Stimulated activated CD4-positive, alpha-beta T cell treated with anti-CD3 and anti-CD28 coated beads, Interleukin-2, amount 100 ng/mL, for 4 hours (primary cell): ENCODE measurements at places on chromosomes 12 and 14.

DNA sequence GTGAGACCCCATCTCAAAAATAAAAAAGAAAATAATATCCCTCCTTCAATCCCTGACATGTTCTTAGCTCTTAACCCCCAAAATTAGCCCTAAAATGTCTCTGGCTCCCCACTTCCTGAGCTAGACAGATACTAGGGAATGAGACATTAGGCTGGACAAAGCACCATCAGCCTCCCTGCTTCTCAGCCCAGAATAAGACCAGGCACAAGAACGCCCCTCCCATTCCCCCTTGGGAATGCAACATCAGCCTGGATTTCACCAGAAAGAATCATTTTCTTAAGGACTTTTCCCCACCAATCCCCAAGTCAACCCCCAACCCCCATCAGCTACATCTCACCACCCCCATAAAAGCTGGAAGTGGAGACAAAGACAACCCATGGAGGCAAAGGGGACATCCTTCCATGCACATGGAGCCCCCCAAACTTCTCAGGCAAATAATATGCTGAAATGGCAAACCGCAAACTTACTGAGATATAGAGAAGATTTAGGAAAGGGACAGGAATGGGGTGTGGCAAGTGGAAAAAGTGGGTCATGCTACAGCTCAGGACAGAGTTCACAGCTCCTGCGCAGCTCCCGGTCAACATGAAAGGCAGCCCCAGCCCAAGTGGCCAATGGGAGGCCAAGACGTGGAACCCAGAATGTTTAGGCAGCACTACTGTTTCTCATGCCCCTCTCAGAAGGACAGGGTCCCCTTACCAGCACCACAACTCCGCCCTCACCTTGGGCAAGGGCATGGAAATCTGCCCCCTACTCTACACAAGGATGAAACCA lies 2.7 kb downstream of the CHD4 start:
- no peak for DNase-seq

- no peak for DNase-seq
Observed at GRCh38 chr12:46578190-46578982, 205.8 kb upstream of the SLC38A2 start.

- no peak for DNase-seq
Observed at GRCh38 chr14:29927376-29928116, at the start of gene PRKD1. PRKD1 (minus strand) TSS chr14:29927847.

- no peak for DNase-seq
Observed at GRCh38 chr12:52561880-52562449, 9.0 kb upstream of the KRT71 start.

DNA sequence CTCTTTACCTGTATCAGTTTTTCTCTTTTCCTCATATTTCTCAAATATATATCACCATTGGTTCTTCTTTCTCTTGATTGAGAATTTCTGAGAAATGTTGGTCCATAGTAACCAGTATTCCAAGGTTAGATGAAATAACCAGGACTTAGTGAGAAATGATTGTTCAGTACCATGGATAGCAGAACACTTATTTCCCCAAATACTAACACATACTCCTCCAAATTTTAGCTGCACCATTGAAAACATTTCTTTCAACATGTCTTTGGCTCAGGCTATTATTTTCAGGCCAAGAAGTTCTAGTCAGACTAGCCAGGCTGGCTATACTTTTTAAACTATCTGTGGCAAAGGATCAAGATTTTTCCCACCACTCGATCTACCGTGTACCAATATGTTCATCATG lies 113.3 kb downstream of the PTPRO start:
- no peak for DNase-seq

DNA sequence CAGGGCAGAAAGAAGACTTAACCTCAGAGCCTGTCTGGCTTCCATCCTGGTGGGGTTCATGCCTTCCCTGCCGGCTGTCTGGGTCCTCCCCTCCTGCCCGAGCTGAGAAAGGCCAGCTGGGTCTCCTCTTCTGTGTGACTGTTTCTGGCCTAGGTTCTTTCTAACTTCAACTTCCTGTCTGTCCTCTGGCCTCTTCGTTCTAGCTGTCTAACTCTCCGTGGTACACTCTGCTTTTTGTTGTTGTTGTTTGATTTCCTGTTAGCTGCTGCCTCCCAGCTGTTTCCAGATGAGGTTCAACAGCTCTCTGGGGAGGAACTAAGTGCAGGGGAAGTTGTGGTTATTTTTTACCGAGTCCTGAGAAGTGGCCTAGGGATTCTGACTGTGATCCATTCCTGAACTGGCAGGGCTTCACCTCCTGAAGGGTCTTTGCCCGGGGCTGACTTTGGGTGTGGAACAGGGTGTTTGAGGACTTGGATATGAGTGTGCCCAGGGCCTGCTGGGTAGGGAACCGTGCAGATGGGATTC lies 3.2 kb downstream of the MLXIP start:
- no peak for DNase-seq

DNA sequence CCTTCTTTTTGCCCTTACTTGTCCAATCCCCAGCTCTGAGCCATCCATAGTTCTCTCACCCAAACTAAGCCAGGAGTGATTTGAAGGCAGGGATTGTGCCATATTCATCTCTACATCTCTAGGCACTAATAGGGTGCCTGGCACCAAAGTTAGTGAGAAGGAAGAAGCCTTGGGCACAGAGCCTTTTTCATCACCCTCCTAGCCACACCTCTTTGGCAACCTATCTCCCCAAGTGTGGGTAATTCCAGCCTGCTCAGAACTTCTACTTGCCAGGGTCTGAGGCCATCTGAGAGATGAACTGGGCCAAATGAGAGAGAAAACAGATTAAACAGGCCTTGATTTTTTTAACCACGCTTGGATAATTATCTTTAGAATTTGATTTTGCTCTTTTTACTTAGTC lies 61.3 kb downstream of the PHLDA1 start:
- DNase-seq = no peak

GRCh38 chr12:89278862-89279261 lies 73.4 kb downstream of the DUSP6 start:
- DNase-seq = no peak

DNA sequence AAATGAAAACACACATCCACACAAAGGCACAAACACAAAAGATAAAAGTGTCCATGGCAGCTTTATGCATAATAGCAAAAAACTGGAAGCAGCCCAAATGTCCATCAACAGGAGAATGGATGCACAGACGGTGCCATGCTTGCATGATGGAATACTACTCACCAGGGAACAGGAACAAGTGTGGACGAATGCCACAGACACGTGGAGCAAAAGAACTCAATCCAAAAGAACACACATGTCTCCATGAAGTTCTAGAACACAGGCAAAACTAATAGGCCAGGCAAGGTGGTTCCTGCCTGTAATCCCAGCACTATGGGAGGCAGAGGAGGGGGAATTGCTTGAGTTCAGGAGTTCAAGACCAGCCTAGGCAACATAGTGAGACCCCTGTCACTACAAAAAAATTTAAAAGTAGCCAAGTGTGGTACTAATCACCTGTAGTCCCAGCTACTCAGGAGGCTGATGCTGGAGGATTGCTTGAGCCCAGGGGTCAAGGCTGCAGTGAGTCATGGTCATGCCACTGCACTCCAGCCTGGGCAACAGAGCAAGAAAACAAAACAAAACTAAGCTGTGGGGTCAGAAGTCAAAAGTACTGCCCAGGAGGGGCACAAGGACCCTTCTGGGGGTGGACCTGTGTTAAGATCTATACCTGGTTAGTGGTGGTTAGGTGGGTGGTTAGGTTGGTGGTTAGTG lies 7.3 kb upstream of the TMEM119 start:
- no peak for DNase-seq

GRCh38 chr14:78319406-78319805 lies 149.2 kb downstream of the NRXN3 start:
- DNase-seq = no peak

DNA sequence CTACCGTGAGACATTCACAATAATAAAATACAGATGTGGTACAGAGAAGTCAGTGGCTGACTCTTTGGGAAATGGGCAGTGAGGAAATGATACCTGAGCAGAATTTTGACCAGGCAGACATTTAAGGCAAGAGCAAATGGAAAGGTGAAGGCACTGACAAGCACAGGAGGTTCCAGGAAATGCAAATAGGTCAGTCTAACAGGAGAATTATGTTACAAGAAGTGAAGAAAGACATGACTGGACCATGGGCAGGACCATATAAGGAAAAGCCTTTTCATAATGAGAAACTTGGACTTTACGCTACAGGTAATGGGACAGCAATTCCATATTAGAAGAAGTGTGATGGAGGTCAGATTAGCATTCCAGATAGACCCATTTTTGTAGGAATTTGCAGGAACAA lies 338.9 kb downstream of the PDZRN4 start:
- DNase-seq = no peak

- DNase-seq = no peak
Observed at GRCh38 chr12:52234223-52234810, 1.3 kb downstream of the KRT7 start.

DNA sequence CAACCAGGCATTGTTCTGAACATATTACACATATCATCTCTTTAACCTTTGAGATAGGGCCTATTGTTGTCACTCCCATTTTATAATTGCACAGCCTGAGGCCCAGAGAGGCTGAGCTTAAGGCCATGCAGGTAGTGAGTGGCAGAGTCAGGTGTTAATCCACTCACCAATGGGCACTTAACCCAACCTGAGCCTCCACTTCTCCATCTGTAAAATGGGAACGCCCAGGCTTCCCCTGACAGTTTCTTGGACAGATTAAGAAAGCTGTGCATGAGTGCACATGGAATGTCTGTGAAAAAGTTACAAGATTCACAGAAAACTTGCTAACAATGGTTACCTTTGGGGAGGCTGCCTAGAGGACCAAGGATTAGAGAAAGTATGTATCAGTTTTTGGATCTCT lies 32.9 kb downstream of the ESRRB start:
- no peak for DNase-seq

DNA sequence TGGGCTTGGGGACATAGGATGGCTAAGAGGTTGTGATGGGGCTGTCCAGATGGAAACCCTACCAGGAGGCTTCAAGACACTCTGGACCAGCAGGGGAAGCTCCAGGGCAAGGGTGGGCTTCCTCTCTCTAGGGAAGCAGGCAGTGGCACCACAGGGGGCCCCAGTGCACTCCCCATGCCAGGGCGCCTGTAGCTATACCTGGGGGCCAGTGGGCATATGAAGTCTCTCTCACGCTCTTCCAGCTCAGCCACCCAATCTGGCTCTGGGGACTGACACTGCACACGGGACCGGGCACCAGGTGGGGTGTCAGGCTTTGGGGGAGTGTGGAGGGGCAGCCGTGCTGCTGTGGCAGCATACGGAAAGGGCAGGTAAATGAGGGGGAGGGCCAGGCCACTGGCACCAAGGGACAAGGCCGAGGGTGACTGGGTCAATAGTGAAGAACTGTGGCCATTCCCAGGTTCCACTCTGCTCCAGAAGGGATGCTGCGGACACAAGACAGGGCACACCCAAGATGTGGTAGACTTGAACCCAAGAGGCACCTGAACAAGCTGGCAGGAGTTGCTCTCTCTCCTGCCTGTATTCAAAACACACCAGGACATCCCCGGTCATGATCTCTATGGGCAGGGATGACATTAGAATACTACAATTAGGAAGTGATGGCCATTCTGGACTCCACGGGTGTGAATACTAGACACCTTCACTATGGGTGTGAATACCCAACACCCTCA lies 27.5 kb downstream of the RFLNA start:
- no peak for DNase-seq

DNA sequence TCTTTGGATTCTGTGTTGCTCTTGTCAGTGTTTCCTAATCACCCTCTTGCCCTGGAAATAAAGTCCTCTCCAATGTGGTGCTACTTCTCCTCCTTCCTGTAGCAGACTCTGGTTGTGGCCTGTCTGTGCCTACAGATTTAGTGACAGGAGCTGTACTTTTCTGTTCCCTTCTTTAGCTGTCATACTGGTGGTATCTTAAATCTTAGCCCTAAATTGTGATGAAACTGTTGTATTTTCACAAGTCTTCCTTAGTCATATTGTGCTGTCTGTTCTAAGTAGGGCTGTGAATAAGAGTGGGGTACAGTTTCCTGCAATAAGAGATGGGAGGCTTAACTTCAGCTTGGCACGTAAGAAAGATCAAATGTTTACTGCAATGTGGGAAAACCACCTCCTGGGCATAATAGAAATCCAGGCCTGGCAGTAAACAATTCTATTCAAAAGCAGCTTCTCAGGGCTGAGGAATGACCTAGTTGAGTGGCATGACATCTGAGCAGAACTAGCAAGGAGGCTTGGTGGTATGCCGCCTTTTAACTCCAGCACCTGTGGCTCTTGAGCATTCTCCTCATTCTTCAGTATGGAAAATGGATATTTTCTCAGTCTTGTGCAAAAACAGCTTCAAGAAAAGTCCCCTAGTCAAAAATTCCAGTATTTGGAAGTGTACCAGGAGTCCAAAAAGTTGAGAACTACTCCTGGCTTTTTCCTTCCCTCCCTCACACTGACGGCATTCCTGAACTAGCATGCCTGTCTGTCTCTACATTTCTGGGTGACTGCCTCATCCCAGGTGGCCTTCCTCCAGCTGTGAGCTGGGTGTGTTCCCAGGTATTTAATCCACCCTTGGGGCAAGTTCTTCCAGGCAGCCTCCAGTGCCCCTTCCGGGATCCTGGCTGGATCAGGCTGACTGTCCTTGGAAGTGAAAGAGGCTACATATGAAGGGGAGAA lies 19.5 kb downstream of the ANO6 start:
- DNase-seq = no peak

DNA sequence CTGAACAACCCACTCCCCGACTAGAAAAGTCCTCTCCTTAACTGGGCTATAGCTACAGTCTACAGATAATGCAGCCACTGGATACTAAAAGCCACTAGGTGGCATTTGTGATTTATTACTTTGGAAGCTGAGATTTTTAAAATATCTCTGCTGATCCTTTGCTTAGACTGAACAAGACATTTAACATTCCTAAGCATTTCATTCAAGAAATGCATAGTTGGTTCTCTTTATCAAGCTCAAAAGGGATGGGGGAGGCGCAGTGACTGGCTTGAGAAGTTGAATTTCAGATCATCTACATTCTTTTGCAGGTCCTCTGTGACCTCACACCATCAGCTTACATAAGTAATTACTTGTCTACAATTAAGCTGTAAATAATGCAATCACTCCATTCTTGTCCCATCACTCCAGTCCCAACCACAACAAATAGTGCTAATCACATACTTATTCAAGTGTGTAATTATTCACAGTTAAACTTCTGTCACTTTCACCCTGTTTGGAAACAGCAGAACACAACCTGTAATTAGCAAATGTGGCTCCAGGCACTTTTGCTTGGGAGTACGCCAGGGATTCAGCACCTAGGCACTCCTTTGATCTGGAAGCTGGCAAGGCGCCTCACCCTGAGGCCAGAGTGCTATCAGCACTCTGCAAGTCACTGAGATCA lies 203.6 kb downstream of the NOVA1 start:
- DNase-seq = no peak

DNA sequence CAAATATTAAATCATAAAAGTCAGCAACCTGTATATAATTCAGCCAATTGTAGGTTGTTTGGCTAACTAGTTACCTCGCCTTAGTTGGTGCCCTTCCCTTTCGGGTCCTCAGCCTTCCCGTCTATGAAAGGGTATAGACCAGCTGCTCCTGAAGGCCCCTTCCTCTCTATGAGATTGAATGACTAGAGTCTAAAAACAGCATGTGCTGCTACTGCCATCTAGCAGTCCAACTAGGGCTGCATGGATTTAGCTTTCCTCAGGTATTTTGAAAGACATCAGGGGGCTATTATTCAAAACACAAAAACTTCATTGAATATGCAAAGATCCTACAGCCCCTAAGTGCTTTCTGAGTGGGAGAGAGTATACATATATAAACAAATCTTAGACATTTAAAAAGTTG lies 37.0 kb upstream of the TMEM263 start:
- DNase-seq = no peak
